ENCODE measurements at places on chromosomes 11 and 22. TPM values are rescaled to one million over a fixed set of nuclear protein-coding genes. Genes with fewer than 3 reads are reported as not detected.

OR10D3 gene
- not detected for total RNA-seq

SCARF2 gene
- 0.89 TPM for total RNA-seq

TMEM179B gene
- total RNA-seq: 85.0 TPM

MS4A4A gene
- not detected for total RNA-seq

MAP6 gene
- total RNA-seq: 1.7 TPM

C1QTNF4 gene
- 0.08 TPM for total RNA-seq

HPX gene
- 0.55 TPM for total RNA-seq

SLC6A5 gene
- not detected for total RNA-seq

FIBIN gene
- not detected for total RNA-seq

MMP1 gene
- 1.2 TPM for total RNA-seq

IL10RA gene
- total RNA-seq: 0.08 TPM

PHOX2A gene
- not detected for total RNA-seq

OR4S2 gene
- total RNA-seq: not detected

ZNF70 gene
- total RNA-seq: 1.2 TPM

PAX6 gene
- 2.0 TPM for total RNA-seq

OR51B5 gene
- total RNA-seq: not detected

H19 gene
- total RNA-seq: 13.2 TPM

TNNT3 gene
- not detected for total RNA-seq

BAIAP2L2 gene
- total RNA-seq: 4.4 TPM

APOA5 gene
- total RNA-seq: not detected

KLHL35 gene
- 1.1 TPM for total RNA-seq

VWCE gene
- total RNA-seq: 0.78 TPM

OR8G1 gene
- total RNA-seq: not detected

OR5M8 gene
- total RNA-seq: not detected

C22orf31 gene
- total RNA-seq: not detected

CLDN5 gene
- total RNA-seq: not detected

MYO7A gene
- 1.4 TPM for total RNA-seq

BCO2 gene
- 0.79 TPM for total RNA-seq

ANO3 gene
- 0.05 TPM for total RNA-seq

CHCHD10 gene
- total RNA-seq: 159 TPM
